Activated naive CD4-positive, alpha-beta T cell treated with anti-CD3 and anti-CD28 coated beads, Interleukin-2, amount 50 U/mL, for 72 hours (primary cell): ENCODE measurements at places on chromosomes 6 and 20.

DNA sequence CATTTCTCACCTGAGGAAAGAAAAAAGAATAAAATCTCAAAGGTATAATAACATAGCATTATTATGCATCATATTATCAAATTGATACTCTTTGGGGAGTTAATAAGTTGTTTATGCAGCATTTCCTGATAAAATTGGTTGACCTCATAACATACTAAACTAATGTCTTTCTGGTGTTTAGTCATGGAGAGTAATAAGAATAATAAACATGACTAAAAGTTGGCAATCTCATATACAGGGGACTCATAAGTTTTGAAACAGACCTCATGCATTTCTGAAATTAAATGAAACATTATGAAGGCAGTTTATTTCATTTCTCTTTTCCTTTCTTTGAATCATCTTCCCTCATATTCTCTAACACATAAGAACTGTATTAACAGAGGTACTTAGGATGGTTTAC lies 60.5 kb upstream of the PRDM1 start:
- DNase-seq = no peak

DNA sequence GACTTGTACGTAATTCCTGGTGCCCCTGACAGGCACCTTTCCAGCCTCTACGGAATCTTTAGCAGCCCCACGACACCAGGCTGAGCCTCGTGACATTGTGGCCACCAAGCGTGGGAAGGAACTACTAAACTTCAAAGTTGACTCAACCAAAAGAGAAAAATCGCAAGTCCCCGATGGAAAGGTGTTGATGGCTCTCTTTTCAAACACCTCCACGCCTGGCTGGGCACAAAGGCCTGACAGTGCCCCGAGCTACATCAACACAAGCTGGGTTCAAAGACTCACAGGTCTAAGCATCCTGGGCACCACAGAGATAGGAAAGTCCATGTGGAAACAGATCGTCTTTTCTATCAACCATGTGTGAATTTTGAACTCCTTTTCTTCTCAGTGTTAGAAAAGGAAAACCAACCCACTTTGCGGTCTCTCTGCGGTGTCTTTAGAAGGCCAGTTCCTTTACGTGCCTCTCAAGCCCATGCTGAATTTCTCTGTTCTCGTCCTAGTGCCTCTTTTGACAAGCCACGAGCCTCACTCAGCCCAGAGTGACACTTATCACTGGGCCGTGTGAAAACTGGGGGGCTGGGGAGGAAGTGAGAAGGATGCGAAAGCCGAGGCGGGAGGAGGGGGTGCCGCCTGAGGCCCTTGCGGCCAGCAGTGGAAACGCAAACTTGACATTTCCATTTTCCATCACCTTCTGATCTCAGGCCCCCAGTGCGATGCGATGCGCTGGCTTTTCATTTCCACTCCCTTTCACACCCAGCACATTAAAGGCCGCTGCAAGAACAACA lies 59.4 kb downstream of the GFOD1 start:
- peak; percentile 68 for DNase-seq

GRCh38 chr20:56454754-56455153 lies 13.7 kb upstream of the RTF2 start:
- no peak for DNase-seq

DNA sequence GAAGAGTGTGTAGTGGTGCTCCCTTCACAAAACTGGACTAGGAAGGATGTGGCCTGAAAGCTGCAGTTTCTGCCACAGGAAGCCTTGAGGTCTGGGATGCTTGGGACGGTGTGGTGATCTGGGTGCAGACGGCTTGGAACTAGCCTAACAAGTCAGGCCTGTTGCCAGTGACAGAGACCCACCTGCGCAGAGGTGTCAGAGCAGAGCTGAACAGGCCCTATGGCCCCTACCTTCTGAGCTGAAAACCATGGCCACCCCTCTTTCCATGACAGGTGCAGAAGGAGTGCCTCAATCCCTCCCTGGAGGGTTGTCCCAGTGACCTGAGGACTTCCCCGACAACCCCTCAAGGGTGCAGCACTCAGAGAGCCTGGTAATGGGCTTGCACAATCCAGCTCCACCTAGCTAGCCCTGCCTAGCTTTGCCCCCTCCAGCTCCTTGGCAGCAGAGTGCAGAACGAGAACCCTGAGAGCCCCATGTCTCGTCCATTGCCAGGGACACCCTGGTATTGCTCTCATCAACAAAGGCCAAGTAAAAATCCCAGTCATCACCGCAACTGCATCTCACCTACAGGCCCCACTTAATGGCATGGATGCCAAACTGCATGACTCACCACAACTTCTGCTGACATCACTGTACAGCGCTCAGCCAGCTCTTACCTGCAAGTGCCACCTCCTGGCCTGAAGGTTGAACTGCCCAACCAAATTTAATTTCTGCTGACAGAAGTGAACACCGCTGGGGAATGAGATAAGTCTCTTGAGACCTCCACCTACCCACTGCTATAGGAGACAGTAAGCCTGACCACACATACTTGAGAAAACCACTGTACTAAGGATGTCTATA lies 563.1 kb downstream of the TFAP2A start:
- no peak for DNase-seq

DNA sequence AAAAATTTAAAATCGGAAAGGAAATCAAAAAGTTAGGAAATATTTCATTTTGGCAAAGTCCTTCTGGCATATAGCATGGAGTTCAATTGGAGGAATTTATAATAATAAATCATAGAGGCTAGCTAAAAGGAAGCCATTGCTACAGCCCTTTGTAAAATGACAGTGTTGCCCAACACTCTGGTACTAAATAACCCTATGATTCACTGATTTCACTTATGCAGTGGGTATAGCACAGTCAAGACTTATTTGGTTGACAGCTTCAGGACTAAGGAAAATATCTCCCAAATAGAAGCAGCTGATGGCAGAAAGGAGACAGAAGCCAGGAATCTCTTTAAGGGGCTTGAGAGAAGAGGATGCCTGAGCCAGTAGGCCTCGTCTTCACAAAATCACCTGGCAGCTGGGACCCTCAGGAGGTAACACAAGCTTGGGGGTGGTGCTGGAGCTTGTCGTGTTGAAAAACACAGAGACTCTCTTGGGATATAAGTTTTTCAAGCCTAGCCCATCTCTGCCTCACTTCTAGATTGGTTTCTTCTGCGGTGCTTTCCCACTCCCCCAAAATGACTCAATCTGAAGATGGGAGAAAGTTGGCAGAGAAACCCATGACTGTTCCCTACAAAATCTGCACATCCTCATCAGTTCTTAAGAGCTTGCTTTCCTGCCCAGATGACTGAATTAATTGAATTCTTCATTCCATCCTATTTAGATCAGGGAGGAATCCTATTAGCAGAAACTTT lies 38.4 kb upstream of the EYA4 start:
- no peak for DNase-seq

DNA sequence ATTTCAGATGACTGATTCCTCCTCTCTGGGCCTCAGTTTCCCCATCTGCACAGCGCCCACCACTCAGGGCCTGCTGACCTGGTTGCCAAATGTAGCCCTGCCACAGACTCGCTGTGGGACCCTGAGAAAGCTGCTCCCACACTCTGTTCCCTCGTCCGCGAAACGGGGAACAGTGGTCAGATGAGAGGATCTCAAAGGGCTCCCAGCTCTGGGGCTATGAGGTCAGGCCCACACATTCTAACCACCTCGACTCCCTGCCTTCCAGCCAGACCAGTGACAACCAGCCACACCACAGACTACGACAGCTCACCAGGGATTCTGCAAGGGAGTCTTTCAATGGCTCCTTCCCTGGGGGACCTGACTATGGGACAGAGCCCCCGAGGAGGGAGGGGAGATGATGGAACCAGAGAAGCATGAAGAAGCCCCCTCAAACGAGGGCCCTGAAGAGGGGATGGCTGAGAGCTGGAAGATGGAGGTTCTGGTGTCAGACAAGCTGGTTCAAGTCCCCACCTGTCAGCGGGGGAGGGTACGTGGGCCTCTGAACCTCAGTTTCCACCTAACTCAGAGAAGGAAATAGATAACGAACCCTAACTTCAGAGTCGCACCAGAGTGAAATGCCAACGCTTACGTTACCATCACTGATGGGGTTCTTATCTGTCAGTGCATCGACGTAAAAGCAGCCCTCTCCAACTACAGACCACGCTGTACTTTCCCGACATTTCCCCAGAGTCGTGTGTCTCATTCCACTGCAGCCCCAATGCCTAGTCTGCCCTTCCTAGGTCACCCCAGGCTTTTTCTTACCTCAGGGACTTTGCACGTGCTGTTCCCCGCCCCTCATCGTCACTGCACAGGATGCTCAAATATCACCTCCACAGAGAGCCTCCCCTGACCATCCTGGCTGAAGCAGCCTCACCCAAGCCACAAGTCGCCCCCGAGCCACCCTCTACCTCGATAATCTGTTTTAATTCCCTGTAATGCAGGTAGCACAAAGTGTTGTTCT lies 60.5 kb downstream of the PREX1 start:
- no peak for DNase-seq

DNA sequence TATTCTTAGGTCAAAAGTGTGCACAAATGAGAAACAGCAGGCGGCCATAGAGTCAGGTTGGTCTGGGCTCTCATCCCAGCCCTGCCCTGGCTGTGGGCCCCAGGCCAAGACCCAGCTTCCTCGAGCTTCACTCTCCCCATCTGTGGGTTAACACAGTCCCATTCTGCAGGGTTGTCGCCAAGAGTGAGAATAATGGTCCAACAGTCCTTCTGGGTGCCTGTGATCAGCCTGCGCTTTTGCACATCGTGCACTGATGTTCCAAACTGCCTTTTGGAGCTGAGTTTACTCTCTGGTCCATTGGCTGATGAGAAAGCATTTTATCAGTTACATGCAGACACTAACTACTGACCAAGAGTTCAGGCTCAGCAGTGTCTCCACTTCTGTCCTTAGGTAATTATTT lies 82.6 kb downstream of the INSM1 start:
- no peak for DNase-seq

- DNase-seq = no peak
Measured at GRCh38 chr6:111602481-111603011, 3.1 kb downstream of the TRAF3IP2 start.

DNA sequence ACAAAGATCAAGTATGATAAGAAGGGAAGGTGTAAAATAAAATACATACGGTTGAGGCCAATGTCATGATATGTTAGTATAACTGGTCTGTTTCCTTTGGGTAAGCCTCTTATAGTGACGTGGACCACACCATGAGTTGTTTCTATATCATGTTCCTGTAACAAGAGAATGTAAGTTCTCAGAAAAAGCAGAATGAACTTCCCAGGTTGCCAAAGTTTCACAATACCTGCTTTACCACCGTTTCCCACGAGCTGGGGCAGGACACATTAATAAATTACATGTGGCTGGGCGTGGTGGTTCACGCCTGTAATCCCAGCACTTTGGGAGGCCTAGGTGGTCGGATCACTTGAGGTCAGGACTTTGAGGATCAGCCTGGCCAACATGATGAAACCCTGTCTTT lies 42.6 kb upstream of the SLA2 start:
- no peak for DNase-seq
